ENCODE measurements at places on chromosomes 16 and 17. TPM values are rescaled to one million over a fixed set of nuclear protein-coding genes. Genes with fewer than 3 reads are reported as not detected.

DNA sequence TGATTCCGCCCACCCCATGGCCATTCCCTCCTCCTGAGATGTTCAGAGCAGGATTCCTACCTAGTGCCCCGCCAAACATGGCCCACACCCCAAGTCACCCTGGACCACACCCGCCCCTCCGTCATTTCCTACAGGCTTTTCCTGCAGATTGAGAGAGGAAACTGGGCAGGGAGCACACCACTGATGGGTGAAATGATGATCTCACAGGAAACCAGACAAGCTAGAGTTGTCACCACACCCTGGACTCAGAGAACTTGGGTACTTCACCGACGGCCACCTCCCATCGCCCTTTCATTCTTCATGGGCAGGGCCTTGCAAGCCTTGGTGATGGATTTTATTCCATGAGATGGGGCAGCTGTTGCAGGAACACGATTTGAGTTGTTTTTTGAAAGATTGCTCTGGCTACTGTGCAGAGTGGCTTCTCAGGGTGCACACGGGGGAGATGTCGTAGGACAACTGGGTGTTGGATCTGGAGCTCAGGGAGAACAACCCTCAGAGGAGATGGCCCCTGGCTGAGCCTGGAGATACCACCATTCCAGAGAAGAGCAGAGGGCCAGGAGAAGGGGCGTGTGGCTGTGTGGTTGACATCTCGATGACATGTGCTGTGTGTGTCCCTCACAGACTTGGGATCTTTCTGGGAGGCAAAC is 7.4 kb upstream of the B9D1 start:
- DNase-seq: no peak
- no peak overlapping the region for H3K27ac ChIP-seq
- no peaks in the 10 kb centered on the region for H3K36me3 ChIP-seq

Gene TEKT1
- not detected for total RNA-seq

DNA sequence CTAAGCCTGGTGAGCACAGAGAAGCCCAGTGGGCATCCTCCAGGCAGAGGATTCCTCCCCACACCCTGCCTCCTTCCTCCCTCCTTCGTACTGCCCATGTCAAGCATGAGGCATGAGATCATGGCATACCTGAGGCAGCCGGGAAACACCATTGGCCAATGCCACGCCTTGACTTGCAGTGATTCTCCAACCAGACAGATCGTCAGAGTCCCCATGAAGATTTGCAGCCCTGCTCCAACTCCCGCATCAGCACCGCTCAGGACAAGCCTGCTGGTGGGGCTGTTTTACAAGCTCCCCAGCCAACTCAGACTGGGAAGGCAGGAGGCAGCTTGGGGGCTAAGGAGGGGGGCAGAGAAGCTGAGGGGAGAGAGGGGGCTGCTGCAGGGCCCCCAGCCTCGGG is 2.9 kb upstream of the KRT16 start:
- no peak overlapping the region for H3K27ac ChIP-seq
- H3K27me3 ChIP-seq: peaks cover 46% of the 10 kb centered on the region
- DNase-seq: no peak
- H3K4me3 ChIP-seq: no peak overlapping the region
- H3K4me1 ChIP-seq: no peaks in the 10 kb centered on the region
- no peaks in the 10 kb centered on the region for H3K36me3 ChIP-seq

GRCh38 chr17:75485688-75486087 is 29.3 kb downstream of the TMEM94 start:
- no peak overlapping the region for H3K4me3 ChIP-seq
- H3K27ac ChIP-seq: no peak overlapping the region
- no peaks in the 10 kb centered on the region for H3K27me3 ChIP-seq
- H3K36me3 ChIP-seq: no peaks in the 10 kb centered on the region

DNA sequence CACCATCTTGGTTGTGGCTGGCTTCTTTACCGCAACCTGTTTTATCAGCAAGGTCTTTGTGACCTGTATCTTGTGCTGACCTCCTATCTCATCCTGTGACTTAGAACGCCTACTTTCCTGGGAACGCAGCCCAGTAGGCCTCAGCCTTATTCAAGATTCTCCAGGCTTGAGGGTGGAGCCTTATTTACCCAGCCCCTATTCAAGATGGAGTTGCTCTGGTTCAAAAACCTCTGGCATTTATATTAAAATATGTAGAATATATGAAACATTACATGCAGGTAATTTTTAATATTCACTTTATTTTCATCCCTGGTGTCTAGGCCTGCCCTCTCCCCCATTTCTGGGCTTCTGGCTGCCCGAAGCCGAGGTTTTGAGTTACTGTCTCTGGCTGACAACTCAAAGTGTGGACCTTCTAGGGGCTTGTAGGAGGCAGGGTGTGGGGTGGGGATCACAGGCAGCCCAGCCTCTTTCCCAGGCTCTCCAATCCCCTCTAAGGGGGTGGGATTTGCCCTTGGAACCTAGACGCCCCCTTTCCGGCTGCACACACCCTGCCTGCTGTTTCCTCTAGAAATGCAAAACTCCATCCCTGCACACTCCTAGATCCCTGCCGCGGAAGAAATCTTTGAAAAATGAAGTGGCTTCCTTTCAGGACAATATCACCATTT is 152.0 kb downstream of the KCNJ12 start:
- no peaks in the 10 kb centered on the region for H3K27me3 ChIP-seq
- no peak overlapping the region for H3K27ac ChIP-seq

GRCh38 chr16:76784530-76784929 is 406.5 kb upstream of the MON1B start:
- no peak overlapping the region for H3K4me3 ChIP-seq
- no peaks in the 10 kb centered on the region for H3K36me3 ChIP-seq
- H3K27ac ChIP-seq: no peak overlapping the region
- H3K4me1 ChIP-seq: no peaks in the 10 kb centered on the region
- no peak for DNase-seq
- H3K27me3 ChIP-seq: no peaks in the 10 kb centered on the region

Gene TPSD1
- not detected for total RNA-seq

Gene NPIPB13
- 8.2 TPM for total RNA-seq

- no peak for DNase-seq
- H3K27ac ChIP-seq: peak overlapping the region; percentile 94
- H3K27me3 ChIP-seq: peaks cover 7% of the 10 kb centered on the region
These were observed 157.6 kb downstream of the RAB11FIP4 start for GRCh38 chr17:31549121-31549524.

- no peaks in the 10 kb centered on the region for H3K27me3 ChIP-seq
- H3K36me3 ChIP-seq: peaks cover 26% of the 10 kb centered on the region
These were observed 2.3 kb downstream of the GP1BA start for GRCh38 chr17:4934173-4934979.
